HS-5 (cell line): ENCODE measurements at places on chromosomes 11 and 22.

- DNase-seq = no peak
Measured at GRCh38 chr11:113188371-113188834, 126.0 kb upstream of the TTC12 start.

DNA sequence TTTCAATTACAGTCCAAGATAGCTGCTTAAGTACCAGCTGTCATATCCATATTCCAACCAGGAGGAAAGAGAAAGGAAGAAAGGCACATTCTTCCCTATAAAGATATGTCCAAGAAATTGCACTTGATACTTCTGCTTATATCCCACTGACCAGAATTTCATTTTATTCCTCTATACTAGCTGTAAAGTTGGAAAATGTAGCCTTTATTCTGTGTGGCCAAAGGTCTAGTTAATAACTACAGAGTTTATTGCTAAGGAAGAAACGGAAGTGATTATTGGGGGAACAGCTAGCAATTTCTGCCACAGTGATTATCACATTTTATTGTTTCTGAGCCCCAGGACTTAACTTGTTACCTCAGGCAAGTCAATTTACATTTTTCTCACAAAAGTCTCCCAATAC is 213.8 kb downstream of the TTC28 start:
- DNase-seq = no peak

DNA sequence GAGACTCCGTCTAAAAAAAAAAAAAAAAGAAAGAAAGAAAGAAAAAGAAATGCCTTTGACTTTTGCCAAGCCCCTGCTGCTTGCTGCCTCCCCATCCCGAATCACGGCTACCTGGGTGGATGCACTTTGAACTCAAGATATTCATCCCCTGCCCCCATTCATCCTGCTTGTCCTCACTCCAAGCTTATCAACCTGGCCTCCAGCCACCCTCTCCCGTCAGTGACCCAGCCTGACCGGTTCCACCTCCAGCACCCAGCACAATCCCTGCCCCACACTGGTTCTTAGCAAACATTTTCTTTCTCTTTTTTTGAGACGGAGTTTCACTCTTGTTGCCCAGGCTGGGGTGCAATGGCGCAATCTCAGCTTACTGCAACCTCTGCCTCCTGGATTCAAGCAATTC is 44.4 kb downstream of the CYTH4 start:
- no peak for DNase-seq

DNA sequence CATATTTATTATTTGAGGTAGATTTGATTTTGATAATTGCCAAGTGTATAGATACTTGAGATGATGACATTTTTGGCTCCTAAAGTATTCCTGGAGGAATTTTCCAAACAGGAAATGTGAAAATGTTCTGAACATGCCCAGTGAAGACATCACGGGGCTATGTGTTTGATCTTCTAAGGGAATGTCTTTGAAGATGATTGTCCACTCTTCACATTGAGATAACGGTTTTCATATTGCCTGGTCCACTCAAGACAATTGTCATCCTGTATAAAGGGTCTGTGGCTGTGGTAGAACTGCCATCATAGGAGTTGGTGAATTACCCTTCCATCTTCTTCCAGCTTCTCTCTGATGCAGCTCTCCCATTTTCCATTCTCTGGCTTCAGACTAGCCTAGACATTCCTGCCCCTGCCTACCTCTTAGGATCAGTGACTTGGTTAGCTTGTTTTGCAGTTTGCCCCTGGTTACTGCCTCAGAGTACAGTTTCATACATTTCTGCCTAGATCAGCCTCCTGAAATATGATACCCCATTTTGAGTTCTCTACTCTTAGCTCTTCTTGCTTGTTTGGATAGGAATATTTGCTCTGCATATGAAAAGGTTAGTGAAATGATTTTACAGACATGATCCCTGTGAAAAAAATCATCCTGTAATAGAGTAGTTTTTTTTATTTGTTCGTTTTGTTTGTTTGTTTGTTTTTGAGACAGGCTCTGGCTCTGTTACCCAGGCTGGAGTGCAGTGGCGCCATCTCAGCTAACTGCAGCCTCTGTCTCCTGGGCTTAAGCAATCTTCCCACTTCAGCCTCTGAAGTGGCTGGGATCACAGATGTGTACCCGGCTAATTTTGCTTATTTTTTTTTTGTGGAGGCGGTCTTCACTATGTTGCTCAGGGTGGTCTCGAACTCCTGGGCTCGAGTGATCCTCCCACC is 111.4 kb upstream of the SORL1-AS1 start:
- no peak for DNase-seq

- peak; percentile 56 for DNase-seq
Measured at GRCh38 chr11:23555085-23555484, 694.8 kb upstream of the CCDC179 start.

DNA sequence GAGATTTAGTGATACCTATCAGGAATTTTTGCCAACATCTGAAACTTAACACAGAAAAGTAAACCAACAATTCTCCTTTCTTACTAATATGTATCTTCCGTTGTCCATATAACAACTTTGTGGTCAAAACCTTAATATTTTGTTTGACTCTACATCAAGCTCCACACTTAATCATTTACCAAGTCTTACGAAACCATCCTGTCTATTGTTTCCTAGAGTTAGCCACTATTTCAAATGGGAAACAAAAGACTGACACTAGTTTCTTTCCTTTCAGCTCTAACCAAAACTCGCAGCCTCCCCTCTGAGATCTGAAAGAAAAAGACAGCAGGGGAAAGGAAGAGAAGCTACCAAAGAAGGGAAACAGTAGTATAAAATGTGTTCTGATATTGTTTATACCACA is 26.5 kb upstream of the PRDM10 start:
- DNase-seq = no peak

- no peak for DNase-seq
Measured at GRCh38 chr22:19971276-19972124, 29.9 kb upstream of the TXNRD2 start.

- DNase-seq = no peak
Measured at GRCh38 chr11:120696597-120697218, 185.2 kb downstream of the GRIK4 start.

DNA sequence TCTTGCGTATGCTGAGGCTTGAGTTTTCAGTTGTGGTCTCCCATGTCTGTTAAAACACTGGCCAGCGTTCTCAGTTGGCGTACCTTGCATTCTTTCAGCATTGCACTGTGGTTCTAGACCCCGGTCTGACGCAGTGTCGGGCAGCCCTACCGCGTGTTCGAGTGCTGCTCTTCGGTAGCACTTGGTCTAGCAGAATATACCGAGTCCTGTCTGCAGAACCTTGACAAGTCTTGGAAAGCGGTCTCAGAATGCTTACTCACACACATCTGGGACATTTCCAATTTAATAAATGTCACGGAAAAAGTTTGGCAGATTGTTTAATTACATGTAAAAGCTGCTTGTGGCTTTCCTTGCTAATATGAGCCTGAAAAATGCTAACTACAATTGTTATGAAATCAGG is 32.6 kb downstream of the PPFIA1 start:
- no peak for DNase-seq

DNA sequence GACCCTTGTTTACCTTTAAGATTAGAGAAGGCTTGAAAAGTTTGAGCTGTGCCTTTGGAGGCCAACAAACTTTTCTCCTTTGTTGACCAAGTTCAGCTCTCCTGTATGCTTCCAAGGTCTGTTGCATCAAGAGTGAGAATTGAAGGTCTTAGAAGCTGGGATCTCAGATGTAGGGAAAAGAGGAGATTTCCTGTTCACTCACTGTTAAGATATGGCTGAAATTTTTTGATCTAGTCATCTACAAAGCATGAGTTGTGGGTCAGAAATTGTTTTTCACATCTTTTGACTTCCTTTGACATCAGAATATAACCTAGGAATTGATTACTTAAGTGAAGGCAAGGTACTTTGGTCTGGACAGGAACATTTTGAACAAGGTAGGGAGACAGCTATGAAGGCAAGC is 12.1 kb downstream of the OR51B4 start:
- peak; percentile 54 for DNase-seq

DNA sequence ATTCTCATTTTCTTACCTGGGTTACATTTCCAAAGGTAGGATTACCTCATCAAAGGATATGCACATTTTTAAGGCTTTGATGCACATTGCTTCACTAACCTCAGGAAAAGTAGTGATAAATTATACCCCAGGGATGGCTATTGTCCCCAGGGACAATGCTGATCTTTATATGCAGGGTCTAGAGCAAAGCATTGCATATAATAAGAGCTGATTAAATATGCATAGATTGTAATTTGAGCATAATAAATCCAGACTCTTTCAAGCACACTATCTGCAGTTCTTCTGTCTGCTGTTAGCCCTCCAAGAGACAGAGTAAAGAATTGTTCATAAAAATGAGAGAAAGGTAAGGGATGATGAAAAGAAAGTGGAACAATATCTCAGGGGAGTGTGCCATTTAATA is 57.3 kb upstream of the SYT13 start:
- no peak for DNase-seq

- DNase-seq = no peak
Measured at GRCh38 chr22:28792491-28793383, 7.6 kb downstream of the XBP1 start.

GRCh38 chr11:95750101-95750500 is 39.5 kb downstream of the FAM76B start:
- no peak for DNase-seq

DNA sequence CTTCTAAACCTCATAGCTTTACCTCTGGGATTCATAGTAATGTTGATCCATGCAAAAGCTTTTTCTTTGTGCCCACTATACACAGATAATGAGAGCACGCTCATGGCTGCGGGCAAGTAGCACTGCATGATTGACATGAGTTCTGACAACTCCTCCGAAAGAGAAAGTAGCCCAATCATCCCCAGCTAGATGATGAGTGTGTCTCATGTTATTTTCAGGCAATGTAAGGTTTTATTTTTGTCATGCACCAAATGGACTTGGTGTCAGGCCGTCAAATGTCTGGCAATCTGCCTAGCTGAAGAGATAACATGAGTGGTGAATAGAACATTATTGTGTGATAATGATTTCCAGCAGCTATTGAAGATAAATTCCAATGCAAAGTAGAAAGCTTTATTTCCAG is 662.6 kb downstream of the NTM start:
- DNase-seq = no peak

- no peak for DNase-seq
Measured at GRCh38 chr11:7251487-7251835, 243 bp upstream of the SYT9 start.

- DNase-seq = no peak
Measured at GRCh38 chr22:49450498-49450897, 377.2 kb downstream of the BRD1 start.

DNA sequence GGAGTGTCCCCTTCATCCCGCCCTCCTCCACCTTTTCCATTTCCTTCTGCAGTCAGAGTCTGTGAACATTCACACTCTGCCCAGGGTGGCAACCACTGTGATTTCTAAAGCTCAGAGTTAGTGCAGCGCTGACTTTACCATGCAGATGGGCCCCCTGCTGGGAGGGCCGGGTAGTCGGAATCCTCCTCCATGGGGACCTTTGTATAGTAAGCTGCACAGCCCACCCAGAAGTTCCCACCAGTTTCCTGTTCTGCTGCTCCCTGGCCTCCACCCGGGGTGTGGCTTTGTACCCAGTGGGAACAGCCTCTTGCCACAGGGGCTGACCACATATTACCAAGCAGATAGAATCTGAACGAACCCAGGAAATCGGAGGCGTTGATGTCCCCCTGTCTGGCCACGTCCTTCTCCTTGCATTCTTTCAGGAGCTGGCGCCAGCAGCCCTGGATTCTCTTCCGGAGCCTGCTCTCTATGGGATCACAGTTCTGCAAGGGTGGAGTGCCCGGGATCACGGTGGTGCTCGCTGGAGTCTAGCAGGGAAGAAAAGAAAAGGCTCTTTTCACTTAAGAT is 125.3 kb downstream of the MPPED1 start:
- no peak for DNase-seq

DNA sequence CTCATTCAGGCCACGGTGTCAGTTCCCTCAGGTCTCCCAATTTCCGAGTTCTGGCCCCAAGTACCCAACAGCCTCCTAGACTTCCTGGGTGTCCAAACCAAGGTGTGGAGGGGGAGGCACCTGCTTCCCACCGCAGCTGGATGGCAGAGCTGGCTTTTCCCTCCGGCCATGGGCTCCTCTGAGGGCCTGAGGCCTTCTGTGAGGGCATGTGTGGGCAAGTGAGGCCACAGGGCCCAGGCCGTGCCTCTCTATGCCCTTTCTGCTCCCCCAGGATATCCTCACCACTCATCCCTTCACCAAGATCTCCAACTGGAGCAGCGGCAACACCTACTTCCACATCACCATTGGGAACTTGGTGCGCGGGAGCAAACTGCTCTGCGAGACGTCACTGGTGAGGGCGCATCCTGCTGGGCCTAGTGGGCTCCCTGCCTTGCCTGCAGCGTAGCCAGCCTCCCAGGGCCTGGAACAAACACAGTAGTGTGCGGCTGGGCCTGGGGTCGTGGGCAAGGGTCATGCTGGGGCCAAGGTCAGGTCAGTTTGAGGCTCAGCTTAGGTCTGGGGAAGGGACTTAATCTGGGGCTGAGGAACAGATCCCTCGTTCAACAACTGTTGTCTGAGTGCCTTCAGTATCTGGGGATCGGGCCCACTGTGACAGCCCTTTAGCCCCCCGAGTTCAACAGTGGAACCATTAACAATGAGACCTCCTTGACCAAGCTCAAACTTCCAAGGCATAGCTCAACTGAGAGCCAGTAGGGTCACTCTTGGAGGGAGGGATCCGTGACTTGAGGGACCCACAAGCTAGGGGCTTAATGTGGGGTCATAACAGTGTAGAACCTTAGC is 85.8 kb downstream of the MYO7A start:
- no peak for DNase-seq

DNA sequence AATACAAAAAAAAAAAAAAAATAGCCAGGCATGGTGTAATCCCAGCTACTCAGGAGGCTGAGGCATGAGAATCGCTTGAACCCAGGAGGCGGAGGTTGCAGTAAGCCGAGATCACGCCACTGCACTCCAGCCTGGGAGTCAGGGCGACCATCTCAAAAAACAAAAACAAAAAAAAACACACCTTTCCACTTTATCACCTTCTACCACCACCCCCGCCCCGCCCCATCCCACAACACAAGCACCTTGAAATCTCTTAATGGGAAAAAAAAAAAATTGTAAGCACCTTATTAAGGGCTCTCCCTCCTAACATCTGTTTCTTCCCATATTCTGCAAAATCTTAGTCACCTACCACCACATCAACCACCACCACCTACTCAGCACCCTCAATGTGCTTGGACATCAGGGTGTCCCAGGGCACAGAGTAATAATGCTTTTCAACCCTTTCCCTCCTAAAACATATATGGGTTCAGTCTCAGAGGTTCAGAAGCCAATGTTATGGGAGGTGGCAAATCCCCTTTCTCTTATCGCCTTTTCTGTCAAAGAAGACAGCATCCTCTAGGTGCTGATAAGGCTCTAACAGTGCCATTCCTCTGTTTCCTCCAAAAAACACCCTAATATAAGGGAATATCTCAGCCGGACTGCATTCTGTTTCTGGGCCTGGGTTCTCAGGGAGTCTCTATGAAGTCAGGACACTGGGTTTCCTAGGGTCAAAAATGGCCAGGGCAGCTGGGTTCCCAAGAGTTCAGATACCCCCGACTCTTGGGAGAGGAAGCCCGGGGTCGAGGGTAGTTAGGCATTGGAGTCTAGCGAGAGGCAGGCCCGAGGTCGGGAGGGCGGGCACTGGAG is 718 bp downstream of the INTS5 start:
- DNase-seq = no peak

- DNase-seq = no peak
Measured at GRCh38 chr11:71979602-71980001, 19.1 kb upstream of the IL18BP start.

GRCh38 chr11:122275508-122275907 is 159.5 kb upstream of the BLID start:
- DNase-seq = no peak

- DNase-seq = no peak
Measured at GRCh38 chr11:108705061-108705460, 40.2 kb downstream of the DDX10 start.
